ENCODE measurements at places on chromosomes 3 and 15.

- no peak for DNase-seq
Observed at GRCh38 chr3:127031413-127031810, 48.5 kb downstream of the PLXNA1 start.

- no peak for DNase-seq
Observed at GRCh38 chr3:168273917-168274316, 178.2 kb upstream of the GOLIM4 start.

DNA sequence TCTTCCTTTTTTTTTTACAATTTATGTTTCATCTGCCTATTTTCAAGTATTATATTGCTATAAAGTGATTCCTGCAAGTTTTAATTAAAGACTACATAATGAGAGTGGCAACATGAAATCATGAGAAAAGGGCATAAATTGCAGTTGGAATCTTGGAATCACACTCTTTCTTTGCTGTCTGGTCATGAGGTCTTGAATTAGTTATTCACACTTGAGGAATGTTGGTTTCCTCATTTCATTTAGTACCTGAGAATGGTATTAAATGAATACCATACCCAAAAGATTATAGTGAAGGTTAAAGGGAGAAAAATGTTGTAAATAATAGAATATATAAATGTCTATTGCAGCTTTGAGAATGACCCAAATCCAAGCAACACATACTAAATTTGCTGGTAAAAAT lies 25.8 kb upstream of the CNTN3 start:
- no peak for DNase-seq

GRCh38 chr3:155409336-155409735 lies 115.9 kb upstream of the STRIT1 start:
- DNase-seq: no peak

DNA sequence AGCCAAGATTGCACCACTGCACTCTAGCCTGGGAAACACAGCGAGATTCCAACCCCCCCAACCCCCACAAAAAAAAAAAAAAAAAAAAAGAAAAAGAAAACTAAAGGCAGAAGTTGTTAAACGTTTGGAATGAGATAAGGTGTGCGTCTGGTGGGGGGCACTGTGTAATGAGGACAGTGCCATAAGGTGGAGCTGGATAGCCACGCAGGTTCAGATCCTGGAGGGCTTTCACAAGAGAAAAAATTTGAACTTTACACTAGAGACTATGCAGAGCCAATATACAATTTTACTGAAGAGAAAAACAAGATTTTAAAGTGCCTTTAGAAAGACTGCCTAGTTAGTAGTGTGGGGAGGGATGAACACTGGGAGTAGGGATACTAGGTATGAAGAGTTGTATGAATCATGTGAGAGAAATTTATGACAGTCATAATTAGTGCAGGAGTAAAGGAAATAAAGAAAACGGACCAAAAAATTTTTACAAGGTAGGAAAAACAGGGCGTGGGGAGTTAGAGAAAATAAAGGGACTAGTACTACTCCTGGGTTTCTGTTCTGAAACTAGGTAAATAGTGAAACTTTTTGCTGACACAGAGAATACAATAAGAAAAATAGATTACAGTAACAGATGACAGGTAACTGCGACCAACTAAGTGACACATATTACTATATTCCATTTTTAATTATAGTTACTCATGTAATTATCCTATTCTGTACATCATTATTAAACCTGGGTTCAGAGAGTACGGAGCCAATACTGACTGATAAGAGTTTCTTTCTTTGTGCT lies 108.1 kb downstream of the PEAK1 start:
- DNase-seq: no peak

DNA sequence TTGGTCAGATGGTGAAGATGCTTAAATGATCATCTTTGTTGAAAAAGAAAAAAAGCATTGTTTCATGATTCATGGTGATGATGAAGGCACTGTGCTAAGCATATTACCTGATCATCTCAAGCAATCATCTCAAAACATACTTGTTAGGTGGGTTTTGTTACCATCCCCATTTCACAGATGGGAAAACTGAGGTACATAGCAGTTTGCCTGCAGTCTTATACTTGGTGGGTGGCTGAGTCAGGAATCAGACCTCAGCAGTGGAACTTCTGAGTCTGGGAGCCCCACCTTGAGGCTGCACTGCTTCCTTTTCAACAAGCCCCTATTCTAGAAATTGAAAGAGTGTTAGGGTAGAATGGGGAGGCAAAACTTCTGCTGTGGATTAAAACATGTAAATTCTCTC lies 341.1 kb downstream of the THSD4 start:
- DNase-seq: no peak

GRCh38 chr15:60101416-60101815 lies 97.3 kb downstream of the FOXB1 start:
- no peak for DNase-seq

- no peak for DNase-seq
Observed at GRCh38 chr3:122019493-122019892, 2.6 kb downstream of the ILDR1 start.

DNA sequence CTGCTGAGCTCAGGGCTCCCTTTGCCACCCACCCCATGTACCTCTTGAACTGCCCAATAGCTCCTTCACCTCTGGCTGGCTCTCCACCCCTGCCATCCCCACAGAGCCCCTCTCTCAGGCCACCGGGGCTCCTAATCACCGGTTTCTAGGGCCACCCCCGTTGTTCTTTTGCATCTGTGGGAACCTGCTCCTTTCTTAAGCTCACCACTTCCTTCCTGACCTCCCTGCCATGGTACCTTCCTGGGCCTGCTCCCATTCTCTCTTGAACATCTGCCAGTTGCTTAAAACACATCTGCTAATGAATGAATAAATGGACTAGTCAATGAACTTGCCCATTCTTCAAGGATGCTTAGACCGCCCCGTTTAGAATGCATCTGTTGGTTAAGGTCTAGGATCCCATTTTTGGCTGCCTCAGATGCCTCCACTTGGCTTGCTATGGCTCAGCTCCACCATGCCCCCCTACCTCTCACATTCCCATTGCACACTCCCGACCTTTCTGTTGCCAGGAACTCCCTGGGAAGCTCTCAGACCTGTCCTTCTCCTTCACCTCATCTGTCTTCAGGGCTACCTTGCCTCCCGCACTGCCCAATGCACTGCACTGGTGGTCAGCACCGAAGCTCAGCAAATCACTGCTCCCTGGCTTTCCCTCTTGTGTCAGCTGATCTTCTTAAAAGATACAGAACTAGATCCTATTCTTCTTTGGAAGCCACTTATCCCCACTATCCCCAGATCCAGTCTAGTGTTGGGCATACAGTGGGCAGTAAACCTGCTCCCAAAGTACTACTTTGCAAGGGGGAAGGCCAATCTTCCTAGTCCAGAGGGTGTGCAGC lies 9.1 kb downstream of the AMOTL2 start:
- DNase-seq: no peak

- DNase-seq: no peak
Observed at GRCh38 chr3:63047068-63047467, 171.9 kb upstream of the CADPS start.

DNA sequence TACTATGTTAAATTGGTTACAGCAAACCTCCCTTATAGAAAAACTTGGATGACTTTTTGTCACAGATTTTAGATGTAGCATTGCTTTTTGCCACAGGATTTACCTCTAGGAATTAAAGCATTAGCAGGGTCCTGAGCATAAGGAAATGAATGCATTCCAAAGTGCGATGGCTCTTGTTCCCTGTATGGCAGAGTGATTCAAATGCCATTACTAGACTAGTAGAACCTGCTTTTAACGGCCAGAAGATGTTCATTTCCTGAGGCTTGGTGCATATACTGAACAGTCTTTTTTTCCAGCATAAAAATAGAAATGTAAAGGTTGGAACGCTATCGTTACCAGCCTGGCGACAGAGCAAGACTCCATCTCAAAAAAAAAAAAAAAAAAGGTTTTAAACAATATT lies 59.4 kb downstream of the WNT5A start:
- no peak for DNase-seq

DNA sequence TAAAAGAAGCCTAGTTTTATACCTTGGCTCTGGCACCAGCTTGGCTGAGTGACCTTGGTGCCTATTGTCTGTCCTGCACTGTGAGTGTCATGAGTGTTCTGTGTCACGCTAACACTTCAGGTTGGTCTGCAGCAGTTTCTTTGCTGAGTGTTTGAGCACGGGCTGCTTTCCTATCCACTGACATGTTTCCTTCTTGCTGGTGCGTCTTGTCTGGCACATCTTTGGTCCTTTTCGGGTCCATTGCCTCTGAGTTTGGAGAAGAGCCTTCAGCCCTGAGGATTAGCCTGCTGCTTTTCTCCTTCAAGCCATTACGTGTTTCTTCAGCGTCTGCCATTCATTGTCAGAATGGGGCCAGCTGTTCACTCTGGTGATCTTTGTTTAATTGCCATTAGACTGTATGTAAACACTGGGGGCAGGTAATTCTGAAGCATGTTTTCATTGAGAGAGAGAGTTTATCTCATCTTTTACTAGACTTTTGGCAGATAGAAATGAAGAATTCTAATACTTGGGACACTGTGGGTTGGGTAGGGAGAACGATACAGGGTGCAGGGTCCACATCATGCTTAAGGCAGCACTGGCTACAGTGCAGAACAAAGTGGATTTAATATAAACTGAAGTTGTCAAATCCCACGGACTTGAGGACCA lies 55.5 kb downstream of the LRRC28 start:
- peak; percentile 72 for DNase-seq

GRCh38 chr15:39275066-39275465 lies 305.8 kb upstream of the THBS1 start:
- no peak for DNase-seq

- DNase-seq: no peak
Observed at GRCh38 chr3:25683882-25684281, 19.2 kb upstream of the TOP2B start.

- DNase-seq: peak; percentile 44
Observed at GRCh38 chr15:22811640-22812039, 25.2 kb downstream of the NIPA1 start.

GRCh38 chr3:148840451-148840850 lies 12.8 kb downstream of the CPB1 start:
- DNase-seq: no peak

GRCh38 chr3:24661175-24661584 lies 166.5 kb upstream of the THRB start:
- DNase-seq: no peak

DNA sequence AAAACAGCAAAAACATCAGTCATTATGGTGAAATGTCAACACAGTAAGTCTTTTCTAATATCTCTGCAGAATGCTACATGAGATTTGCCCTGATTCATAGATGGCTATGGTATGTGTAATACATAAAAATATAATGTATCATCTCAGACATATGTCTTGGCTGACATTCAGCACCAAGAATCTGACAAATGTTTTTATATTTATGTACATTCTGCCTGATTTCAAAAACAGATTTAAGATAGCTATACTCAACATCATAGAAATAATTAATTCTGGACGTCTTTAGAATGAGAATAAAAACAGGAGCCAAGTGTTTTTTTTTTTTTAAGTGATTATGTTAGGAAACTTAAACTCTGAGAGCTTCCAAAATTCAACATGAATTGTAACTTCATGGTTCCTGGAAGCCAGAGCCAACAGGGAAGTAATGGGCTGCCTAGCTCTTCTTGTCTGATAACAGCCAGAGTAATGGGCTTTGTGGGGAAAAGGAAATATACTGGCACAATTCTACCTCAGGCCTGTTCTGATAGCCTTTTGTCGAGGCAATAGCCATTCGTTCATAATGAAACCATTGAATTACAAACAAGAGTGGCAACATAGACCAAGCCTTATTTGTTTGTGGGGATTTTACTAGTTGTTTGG lies 184.4 kb downstream of the VGLL4 start:
- no peak for DNase-seq

All from WERI-Rb-1 (cell line).